CD4-positive, CD25-positive, alpha-beta regulatory T cell (primary cell): ENCODE measurements at places on chromosomes 4 and X. TPM values are rescaled to one million over a fixed set of nuclear protein-coding genes. Genes with fewer than 3 reads are reported as not detected.

RAB33A gene
- 7.9 TPM for total RNA-seq

CSN1S1 gene
- total RNA-seq = not detected

- no peak overlapping the region for H3K4me3 ChIP-seq
- H3K27ac ChIP-seq = no peak overlapping the region
- no peaks in the 10 kb centered on the region for H3K27me3 ChIP-seq
- peaks cover 8% of the 10 kb centered on the region for H3K4me1 ChIP-seq
- no peak for DNase-seq
Observed at GRCh38 chr4:6275898-6276806, 6.5 kb downstream of the WFS1 start.

GRCh38 chr4:10959586-10959985, 275.0 kb upstream of the CLNK start:
- no peak overlapping the region for H3K27ac ChIP-seq
- DNase-seq = no peak
- H3K4me1 ChIP-seq = no peaks in the 10 kb centered on the region
- H3K36me3 ChIP-seq = no peaks in the 10 kb centered on the region

DNA sequence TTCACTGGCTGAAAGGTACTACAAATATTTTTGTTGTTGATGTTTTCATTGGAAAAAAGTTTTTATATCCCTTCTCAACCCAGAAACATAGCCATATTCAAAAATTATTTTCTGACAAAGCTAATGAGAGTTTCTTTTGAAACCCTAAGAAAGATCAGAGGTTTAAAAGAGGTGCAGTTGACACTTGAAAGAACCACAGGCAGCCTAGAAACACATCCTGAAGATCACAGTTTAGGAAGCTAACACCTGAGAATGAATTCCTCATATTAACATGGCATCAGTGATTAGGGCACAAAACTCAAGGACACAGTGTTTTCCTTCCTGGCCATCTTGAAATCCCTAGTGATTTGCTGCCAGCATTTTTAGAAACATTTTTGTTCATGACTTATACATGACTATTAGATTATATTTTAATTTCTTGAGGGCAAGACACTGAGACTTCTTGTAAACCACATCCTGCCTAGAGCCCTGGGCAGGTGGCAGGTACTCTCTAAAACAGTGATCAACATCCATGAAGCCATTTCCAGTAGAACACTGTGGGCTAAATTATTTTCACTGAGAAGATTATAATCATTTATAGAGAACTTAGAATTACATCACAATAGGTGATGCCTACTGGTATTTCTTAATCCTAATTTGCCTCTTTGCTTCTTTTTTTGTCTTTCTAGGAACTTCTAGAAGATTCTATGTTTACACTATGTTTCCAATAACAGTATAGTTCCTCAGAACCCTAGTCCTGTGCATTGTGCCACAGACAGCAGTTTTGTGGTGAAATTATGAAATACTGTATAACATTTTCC, 80.0 kb downstream of the ARSJ start:
- H3K4me1 ChIP-seq = peaks cover 49% of the 10 kb centered on the region
- peak overlapping the region; percentile 73 for H3K27ac ChIP-seq
- no peaks in the 10 kb centered on the region for H3K36me3 ChIP-seq
- H3K27me3 ChIP-seq = no peaks in the 10 kb centered on the region
- peak overlapping the region; percentile 61 for H3K4me3 ChIP-seq

- H3K27ac ChIP-seq = no peak overlapping the region
- H3K27me3 ChIP-seq = no peaks in the 10 kb centered on the region
- no peak for DNase-seq
- H3K4me1 ChIP-seq = no peaks in the 10 kb centered on the region
- peaks cover 14% of the 10 kb centered on the region for H3K36me3 ChIP-seq
Observed at GRCh38 chr4:77920371-77920770, 57.7 kb downstream of the MRPL1 start.

DNA sequence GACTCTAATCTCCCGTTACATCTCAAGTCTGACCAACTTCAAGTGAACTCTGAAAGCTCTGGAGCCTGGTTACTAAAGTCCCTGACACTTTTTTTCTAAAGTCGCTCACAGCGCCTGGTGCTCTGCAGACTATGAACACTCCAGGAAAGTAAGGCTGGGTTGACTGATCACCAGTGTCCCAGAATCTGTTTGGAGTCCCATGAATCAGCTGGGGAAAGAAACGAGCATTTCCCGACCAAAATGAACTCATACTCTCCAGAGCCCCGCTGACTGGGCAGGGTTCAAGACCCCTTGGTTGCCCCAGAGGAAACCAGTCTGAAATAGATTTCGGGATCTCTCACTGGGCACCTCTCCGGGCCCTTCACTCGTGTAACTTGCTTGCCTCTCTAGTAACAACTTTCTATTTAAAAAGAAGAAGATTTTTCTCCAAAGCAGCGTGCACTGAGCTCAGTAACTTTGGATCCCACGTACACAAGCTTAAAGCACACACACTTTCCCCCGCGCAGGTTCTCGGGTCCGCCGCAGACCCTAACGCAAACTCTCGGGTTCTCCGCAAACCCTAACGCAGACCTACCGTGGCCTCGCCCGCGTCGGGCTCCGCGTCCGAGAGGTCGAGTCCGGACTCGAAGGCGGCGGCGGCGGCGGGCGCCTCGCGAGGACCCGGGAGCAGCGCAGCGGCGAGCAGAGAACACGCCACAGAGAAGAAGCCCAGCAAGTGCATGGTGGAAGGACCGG, 964 bp downstream of the VEGFC start:
- DNase-seq = no peak
- peaks cover 9% of the 10 kb centered on the region for H3K4me1 ChIP-seq
- H3K27ac ChIP-seq = no peak overlapping the region
- H3K36me3 ChIP-seq = no peaks in the 10 kb centered on the region
- H3K4me3 ChIP-seq = no peak overlapping the region
